ENCODE measurements at places on chromosomes 6 and 20.
A peak's percentile ranks its signal among the peaks of the same experiment; 100 is the strongest.

DNA sequence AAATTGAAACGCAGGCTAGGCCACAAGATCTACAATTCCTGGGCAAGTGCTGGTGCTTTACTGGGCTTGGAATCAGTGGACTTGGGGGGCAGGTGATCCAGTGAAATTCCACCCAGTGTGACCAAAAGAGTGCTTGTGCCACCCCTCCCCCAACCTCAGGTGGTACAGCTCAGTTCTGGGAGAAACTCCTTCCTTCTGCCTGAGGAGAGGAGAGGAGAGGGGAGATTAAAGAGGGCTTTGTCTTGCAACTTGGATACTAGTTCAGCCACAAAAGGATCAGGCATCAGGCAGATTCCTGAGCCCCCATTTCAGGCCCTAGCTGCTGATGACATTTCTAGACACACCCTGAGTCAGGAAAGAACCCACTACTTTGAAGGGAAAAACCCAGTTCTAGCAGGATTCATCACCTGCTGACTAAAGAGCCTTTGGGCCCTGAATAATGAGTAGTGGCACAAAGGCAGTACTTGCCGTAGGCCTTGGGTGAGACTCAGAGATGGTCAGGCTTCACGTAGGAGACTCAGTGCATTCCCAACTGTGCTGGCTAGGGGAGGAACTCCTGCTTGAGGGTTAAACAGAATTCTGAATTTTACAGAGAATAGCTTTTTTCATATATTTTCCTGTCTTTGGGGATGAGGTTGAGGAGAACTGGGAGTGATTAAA lies 446.7 kb downstream of the BMP2 start:
- no peak for DNase-seq

DNA sequence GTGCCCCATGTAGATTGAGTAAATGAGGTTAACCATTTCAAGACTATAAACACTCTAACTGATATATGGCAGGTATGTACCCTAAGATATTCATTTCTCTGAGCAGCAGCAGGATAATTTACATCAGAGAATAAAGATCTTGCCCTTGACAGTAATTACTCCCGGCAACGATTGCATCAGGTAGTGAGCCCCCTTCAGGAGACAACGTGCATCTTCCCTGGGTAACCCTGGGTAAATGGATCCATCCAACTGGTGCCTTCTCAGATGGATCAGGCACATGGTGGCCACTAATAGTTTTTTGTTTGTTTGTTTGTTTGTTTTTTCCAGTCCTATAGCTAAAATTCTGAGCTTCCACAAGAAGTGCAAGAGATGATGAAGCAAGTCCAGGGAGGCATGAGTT lies 469.4 kb upstream of the SLC35B3 start:
- peak; percentile 29 for DNase-seq

DNA sequence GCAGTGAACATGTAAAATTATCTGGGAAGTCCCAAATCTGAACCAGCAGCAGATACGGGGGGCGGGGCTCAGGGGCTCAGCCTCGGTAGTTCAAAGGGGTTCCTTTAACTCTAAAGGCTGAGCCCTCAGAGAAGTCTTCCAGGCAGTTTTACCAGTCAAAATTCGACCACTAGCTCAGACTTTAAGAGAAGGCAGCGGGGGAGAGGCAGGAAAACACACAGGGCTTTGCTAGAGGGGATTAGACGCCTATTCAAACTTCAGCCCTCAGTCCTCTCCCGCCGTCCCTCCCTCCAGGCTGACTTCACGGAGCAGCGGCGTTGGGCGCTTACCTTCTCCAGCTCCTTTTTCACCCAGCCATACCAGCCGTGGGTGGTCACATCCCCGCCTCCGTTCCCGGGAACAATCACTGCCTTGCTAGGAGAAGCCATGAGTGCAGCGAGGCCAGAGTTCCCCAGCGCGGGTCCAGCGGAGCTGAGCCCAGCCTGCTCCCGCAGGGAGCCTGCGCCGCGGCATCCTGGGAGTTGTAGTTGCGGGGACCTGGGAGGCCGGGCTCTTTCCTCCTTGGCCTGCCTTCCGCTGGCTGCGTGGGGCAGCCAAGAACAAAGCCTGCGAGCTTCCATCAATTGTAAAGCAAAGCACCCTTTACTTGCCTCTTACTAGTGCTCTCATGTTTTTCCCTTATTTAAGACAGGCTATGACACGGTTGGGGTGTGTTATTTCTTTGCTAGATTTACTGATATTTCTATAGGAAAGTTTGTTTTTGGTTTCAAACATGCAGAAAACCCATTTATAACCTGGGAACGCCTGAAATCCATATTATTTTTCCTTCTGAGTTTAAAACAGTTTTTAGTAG lies at the start of gene RBBP9:
TSS of gene RBBP9 (minus strand) at position 486 of the 853 bp plus-strand sequence. CDS start at position 428, 58 bp downstream.
- DNase-seq, result peak; percentile 75

GRCh38 chr6:141830530-141830929 lies 302.2 kb upstream of the GJE1 start:
- no peak for DNase-seq

- DNase-seq, result peak; percentile 89
Measured at GRCh38 chr20:54062812-54063280, 7.5 kb downstream of the BCAS1 start.

DNA sequence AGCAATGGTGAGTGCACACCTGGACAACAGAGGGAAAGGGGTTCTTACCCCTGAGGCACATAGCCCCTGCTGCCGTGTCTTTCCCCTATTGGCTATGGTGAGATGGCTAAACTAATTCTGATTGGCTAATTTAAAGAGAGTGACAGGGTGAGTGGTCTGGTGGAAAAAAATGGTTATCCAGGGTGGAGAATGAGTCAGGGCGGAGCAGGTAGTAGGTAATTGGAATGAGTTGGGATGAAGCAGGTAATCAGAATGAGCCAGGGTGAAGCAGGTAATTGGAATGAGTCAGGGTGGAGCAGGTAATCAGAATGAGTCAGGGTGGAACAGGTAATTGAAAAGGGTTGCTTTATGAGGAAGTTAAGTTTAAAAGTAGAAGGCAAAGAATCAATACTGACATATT lies 200.3 kb downstream of the EYA4 start:
- peak; percentile 35 for DNase-seq

DNA sequence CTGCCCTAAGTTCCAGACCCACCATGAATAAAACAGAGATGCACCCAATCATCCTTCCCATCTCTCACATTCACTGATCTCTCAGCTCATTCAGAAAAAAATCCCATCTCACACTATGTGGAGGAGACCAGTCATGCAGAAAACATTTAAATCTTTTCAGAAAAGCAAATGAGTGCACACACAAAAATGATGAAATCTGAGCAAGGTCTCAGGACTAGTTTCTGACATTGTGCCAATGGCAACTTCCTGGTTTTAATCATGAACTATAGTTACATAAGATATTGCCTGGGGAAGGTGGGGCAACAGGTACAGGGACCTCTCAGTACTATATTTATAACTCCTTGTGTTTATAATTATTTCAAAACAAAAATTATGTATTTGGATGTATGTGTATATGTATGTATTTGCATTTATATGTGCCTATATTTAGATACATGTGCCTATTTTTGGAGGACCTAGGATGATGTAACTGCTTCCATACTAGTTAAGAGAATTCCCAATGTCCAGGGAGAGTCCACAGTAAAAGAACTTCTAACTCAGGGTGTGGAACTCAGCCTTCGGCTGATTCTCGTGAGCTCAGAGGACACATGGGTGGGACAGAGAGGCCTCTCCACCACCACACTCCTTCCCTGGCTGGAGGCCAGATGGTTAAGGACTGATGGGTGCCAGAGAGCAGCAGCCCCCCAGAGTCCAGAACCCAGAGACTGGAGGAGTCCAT lies 71.7 kb upstream of the MAP3K4 start:
- DNase-seq, result no peak

Measured in HT-29 (cell line).